ENCODE measurements at places on chromosomes 11 and 22.

GRCh38 chr11:65159012-65159411, 11.0 kb upstream of the SPDYC start:
- H3K27me3 ChIP-seq = peaks cover 2% of the 10 kb centered on the region
- no peaks in the 10 kb centered on the region for H3K36me3 ChIP-seq
- H3K27ac ChIP-seq = no peak overlapping the region
- H3K4me1 ChIP-seq = no peaks in the 10 kb centered on the region

- no peak overlapping the region for H3K4me3 ChIP-seq
- DNase-seq = no peak
- H3K36me3 ChIP-seq = no peaks in the 10 kb centered on the region
- H3K27ac ChIP-seq = no peak overlapping the region
- no peaks in the 10 kb centered on the region for H3K4me1 ChIP-seq
Measured at GRCh38 chr11:61626580-61627380, 45.9 kb upstream of the SYT7 start.

- peaks cover 26% of the 10 kb centered on the region for H3K36me3 ChIP-seq
- no peak overlapping the region for H3K4me3 ChIP-seq
- no peaks in the 10 kb centered on the region for H3K27me3 ChIP-seq
- DNase-seq = no peak
- no peak overlapping the region for H3K27ac ChIP-seq
Measured at GRCh38 chr11:111736621-111737443, 29.4 kb downstream of the PPP2R1B start.

DNA sequence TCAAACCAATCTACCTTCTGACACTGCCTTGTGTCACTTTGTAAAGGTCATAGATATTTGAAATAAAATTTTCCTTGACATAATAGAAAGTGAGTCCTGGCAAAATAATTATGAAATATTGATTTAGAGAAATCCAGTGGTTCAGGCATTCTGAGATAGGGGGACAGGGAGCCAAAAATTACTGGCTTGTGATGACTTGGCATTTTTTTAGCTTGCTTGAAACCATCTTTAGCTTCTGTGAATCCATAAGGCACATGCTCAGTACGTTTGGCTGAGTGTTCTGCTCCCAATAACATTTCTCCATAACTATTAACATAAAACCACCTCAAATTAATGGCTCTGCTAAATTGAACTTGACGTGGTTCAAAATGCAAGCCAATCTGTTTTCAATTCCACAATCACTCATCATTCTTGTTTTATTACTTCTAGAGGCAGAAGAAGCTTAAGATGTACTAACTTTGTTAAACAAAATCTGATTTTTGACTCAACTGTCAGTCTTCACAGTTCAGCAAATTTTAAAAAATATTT, 209.0 kb downstream of the LRRC4C start:
- no peaks in the 10 kb centered on the region for H3K27me3 ChIP-seq
- H3K27ac ChIP-seq = no peak overlapping the region
- no peak for DNase-seq

- no peak overlapping the region for H3K4me3 ChIP-seq
- H3K36me3 ChIP-seq = no peaks in the 10 kb centered on the region
- no peak for DNase-seq
- no peak overlapping the region for H3K27ac ChIP-seq
- no peaks in the 10 kb centered on the region for H3K27me3 ChIP-seq
- H3K4me1 ChIP-seq = peaks cover 2% of the 10 kb centered on the region
Measured at GRCh38 chr22:30878516-30879414, 89.8 kb downstream of the MORC2 start.

DNA sequence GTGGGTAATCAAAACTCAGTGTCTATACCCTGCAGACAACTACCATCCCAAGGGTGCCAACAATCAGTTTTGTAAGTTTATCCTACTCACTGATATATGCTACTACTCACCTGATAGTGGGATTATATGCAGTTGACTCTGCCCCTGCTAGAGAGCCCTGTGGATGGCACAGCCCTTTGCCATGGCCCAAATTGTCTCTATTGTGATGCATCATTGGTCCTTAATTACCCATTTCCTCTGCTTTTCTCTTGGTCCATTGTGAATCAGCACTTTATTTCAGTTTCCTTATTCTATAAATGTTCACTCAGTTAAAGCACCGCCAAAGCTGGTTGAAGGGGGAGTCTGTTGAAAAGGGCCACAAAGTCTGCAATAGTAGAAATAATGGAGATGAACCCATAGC, 42.3 kb downstream of the PLAAT5 start:
- no peak overlapping the region for H3K4me3 ChIP-seq
- peaks cover 41% of the 10 kb centered on the region for H3K4me1 ChIP-seq
- H3K27ac ChIP-seq = no peak overlapping the region
